Inflammatory macrophage treated with lipopolysaccharide for 1 hour (primary cell): ENCODE measurements at places on chromosomes 3 and 15.

- no peak for DNase-seq
Observed at GRCh38 chr3:46593274-46593862, 19.0 kb upstream of the FAM240A start.

DNA sequence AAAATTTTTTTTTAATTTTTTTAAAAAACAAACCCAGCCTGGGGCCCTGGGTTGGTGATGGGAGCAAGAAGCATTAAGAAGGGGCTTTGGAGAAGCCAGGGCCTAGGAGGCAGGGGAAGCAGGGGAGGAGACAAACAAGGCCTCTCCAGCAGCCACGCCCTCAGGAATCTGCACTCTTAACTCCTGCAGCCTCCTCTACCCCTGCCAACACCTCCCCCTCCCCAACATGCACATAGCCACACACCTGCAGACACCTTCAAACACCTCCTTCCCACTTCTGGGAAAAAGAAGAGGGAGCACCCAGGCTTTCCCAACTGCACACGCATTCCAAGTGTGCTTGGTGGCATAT lies 2.7 kb upstream of the DCAF1 start:
- no peak for DNase-seq

DNA sequence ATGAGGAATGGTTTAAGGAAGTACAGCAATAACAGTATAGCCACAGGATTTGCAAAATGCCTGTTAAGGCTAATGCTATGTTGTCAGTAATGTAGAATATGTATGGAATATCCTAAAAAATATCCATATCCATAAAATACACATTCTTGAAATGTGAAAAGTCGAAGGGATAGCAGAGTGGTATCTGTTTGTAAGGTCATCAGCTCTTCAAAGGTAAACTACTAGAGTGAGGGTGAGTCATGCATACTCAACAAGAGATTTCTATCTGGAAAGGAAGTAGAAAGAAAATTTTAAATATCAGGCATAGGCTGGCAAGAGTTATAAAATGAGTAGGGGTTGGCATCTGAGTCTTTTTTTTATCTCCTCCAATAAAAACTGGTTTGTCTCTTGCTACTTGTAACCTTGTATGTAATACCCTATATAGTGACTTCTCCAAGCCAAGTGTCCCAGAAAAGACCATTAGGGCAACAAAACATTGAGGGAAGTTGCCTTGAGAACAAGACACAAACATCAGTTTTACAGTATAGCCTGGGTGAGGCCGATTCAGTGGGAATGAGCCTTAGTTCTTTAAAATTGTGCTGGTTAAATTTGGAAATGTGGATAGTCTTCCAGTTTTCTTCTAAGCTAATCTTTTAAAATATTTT lies 103.1 kb downstream of the SPATA16 start:
- no peak for DNase-seq

- no peak for DNase-seq
Observed at GRCh38 chr15:97817276-97817890, 143.1 kb upstream of the ARRDC4 start.

DNA sequence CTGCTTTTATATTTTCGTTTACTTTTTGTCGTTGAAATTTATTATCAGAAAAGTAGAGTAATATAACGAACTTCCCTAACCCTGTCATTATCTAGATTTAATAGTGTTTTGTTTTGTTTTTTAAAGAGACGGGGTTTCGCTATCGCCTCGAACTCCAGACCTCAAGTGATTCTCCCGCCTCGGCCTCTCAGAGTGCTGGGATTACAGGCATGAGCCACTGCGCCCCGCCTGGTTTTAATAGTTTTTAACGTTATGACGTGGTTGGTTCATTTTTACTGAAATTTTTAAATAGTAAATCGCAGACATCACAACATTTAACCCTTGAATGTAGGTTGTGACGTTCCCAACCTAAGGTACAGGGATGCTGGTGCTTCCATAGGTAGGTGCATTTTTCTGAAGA lies 1.0 kb downstream of the NGRN start:
- peak; percentile 8 for DNase-seq

DNA sequence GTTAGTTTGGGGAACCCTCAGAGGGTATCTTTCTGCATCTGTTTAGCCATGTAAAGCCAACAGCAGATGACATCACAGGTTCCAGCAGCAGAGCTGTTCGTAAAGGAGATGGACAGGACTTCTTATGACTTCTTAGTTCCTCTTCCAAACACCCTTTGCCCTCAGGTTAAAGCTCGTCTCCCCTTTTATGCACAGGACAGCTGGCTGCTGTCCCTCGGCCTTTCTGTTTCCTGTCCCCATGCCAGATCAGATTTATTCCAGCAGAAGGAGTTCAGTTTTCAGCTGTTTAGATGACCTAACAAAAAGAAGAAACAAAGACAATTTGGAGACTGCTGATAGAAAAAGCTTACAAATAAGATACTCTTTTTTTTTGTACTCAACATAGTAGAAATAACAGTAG lies 45.1 kb downstream of the SEC22A start:
- no peak for DNase-seq

GRCh38 chr15:33145447-33145846 lies 49.1 kb downstream of the FMN1 start:
- no peak for DNase-seq

DNA sequence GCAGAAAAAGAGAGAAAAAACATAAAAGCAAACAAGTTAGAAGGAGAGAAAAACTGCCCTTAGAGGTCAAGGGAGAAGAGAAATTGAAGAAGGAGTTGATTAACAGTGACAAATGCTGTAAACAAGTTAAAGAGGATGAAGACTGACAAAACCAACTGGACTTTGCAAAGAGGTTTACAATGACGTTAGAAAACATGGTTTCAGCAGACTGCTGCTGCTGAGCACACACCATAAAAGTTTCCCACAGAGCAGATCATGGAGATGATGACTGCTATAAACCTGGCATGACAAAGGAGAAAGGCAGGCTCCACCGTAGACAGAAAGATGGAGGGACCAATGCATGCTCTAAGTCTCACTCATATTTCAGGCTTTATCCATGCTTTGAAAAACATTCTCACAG lies 78.7 kb downstream of the POLQ start:
- DNase-seq: no peak

GRCh38 chr3:33886015-33886414 lies 87.6 kb downstream of the PDCD6IP start:
- no peak for DNase-seq

- peak; percentile 48 for DNase-seq
Observed at GRCh38 chr15:66452971-66453580, 44.5 kb downstream of the SNAPC5 start.

- peak; percentile 25 for DNase-seq
Observed at GRCh38 chr3:27565201-27565852, 81.1 kb upstream of the SLC4A7 start.

GRCh38 chr3:195178124-195178910 lies 92.6 kb downstream of the XXYLT1 start:
- no peak for DNase-seq

DNA sequence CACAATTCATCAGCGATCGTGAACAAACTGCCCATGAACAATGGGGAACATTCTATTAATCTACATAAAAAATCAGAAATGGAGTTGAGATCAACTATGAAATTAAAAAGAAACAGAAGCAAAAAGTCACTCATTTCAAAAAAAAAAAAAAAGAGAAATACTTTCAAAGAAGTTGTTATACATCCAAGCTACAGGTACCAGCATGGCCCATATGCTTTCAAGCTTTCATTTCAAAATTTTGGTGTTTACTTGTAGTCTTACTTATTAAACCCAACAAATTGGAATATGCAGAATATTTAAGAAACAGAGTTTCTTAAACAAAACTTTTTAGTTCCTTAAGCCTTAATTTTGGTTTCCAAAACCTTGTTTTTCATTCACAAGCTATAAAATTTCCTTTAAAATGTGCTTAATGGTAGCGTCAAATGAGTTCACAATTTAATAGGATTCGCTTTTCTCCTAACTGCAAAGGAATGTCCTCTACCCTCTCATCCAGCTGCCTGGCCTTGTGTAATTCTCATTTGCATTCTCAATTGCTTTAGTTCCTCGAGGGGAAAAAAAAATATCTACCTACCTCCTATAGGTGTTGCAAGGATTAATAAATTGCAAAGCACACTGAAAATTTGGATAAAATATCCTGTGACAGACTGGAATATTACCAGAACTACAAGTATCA lies 565.2 kb downstream of the ROBO1 start:
- DNase-seq: no peak

DNA sequence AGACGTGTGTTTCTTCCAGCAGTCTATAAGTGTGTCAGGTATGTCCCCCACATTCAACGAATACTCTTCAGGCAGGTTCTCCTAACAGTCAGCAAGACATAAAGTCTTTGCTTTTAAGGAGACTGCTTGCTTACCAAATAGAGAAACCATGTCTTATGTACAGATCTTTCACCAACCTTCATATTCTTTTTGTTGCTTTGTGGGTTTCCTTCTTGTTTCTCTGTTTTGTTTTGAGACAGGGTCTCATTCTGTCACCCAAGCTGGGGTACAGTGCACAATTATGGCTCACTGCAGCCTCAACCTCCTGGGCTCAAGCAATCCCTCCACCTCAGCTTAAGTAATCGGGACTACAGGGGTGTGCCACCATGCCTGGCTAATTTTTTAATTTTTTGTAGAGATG lies 14.3 kb downstream of the DYNC1LI1 start:
- no peak for DNase-seq

GRCh38 chr3:56954125-56954524 lies 106.3 kb upstream of the SPATA12 start:
- DNase-seq: no peak

- no peak for DNase-seq
Observed at GRCh38 chr3:30203301-30203700, 403.1 kb upstream of the TGFBR2 start.

DNA sequence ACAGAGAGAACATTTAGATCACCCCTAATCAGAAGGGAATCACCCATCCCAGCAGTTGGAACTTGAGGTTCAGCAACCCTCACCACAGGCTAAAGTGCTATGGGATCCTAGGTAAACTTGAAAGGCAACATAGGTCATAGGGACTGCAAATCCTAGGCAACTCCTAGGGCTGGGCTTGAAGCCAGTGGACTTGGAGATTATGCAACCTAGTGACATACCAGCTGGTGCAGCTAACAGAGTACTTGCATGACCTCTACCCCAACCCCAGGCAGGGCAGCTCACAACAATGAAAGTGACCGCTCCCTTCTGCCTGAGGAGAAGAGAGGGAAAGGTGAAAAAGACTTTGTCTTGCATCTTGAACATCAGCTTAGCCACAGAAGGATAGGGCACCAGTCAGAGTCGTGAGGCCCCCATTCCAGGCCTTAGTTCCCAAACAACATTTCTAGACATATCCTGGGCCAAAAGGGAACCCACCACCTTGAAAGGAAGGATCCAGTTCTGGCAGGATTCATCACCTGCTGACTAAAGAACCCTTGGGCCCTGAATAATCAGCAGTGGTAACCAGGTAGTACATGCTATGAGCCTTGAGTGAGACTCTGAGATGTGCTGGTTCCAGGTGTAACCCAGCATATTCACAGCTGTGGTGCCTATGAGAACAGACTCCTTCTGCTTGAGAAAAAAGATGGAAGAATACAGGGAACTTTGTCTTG lies 37.6 kb upstream of the FBN1 start:
- no peak for DNase-seq

GRCh38 chr15:59896663-59897074 lies 107.4 kb upstream of the FOXB1 start:
- no peak for DNase-seq

GRCh38 chr3:37814547-37814946 lies 47.1 kb upstream of the CTDSPL start:
- DNase-seq: peak; percentile 17

GRCh38 chr3:25863011-25863415 lies 73.1 kb downstream of the OXSM start:
- no peak for DNase-seq

DNA sequence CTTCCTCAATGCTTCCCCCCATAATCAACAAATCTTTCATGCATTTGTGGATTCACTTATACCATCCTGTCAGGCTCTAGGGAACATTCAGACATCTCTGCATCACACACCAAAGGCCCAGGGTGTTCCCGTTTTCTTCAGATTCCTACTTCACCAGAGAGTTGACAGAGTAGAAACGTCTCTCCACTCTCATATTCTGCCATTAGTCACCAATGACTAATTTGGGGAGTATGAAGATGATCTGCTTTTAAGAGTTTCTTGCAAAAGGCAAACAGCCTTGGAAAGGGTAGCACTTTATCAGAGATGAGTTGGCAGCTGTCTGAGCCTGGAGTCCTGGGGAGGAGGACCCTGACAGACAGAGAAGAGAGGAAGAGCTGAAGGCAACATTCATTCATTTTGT lies 55.8 kb upstream of the DGKG start:
- no peak for DNase-seq

- no peak for DNase-seq
Observed at GRCh38 chr15:69015591-69015990, 1.1 kb downstream of the NOX5 start.

GRCh38 chr15:41337631-41338522 lies 5.2 kb downstream of the NUSAP1 start:
- no peak for DNase-seq

GRCh38 chr3:19543212-19543841 lies 390.7 kb downstream of the EFHB start:
- DNase-seq: peak; percentile 5

DNA sequence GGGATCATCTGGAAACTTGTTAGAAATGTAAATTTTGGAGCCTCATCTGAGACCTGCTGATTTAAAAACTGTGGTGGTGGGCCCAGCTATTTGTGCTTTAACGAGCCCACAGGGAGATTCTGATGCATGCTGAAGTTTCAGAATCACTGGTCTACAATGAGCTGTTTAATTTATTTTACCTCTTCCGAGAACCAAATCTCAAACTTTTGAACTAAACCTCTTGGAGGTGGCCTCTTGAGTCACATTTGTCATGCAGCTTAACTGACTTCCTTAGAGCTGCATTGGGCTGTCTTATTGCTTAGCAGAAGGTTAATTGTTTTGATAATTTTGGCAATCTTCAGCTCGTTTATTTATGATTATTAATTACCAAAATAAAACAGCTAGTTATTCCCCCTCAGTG lies 112.1 kb upstream of the NPHP3 start:
- no peak for DNase-seq

GRCh38 chr15:65986416-65986815 lies 117.1 kb downstream of the RAB11A start:
- DNase-seq: no peak

GRCh38 chr3:52250122-52250521 lies 4.6 kb downstream of the PPM1M start:
- no peak for DNase-seq

- DNase-seq: no peak
Observed at GRCh38 chr3:99626417-99626788, 12.0 kb upstream of the COL8A1 start.

DNA sequence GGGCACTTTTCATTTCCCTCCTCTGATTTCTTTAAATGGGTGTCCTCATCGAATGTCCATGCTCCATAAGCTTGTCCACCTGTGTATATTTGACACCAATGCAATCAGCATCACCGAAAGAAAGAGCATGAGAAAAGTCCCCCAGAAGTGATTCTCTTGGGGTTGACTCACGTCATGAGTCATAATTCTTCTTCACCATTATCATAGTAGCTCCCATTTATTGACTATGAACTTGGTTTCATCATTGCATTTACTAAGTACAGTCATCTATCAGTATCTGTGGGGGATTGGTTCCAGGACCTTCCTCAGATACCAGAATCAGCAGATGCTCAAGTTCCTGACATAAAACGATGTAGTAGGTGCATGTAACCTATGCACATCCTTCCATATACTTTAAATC lies 372.5 kb upstream of the CFAP20DC start:
- no peak for DNase-seq

GRCh38 chr15:100732211-100733055 lies 130.0 kb downstream of the ASB7 start:
- no peak for DNase-seq

- DNase-seq: no peak
Observed at GRCh38 chr15:60264566-60264965, 133.2 kb downstream of the ANXA2 start.
